Bronchial epithelial cell (primary cell): ENCODE measurements at places on chromosomes 2 and 18.

DNA sequence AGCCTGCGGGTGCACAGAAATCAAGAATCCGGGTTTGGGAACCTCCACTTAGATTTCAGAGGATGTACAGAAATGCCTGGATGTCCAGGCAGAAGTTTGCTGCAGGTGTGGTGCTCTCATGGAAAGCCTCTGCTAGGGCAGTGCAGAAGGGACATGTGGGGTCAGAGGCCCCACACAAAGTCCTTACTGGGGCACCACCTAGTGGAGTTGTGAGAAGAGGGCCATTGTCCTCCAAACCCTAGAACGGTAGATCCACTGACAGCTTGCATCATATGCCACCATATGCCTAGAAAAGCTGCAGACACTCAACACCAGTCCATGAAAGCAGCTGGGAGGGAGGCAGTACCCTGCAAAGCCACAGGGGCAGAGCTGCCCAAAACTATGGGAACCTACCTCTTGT is 833.0 kb downstream of the TMEM182 start:
- DNase-seq: no peak

- DNase-seq: peak; percentile 41
These were observed 74.2 kb downstream of the VIT start for GRCh38 chr2:36770542-36771287.

DNA sequence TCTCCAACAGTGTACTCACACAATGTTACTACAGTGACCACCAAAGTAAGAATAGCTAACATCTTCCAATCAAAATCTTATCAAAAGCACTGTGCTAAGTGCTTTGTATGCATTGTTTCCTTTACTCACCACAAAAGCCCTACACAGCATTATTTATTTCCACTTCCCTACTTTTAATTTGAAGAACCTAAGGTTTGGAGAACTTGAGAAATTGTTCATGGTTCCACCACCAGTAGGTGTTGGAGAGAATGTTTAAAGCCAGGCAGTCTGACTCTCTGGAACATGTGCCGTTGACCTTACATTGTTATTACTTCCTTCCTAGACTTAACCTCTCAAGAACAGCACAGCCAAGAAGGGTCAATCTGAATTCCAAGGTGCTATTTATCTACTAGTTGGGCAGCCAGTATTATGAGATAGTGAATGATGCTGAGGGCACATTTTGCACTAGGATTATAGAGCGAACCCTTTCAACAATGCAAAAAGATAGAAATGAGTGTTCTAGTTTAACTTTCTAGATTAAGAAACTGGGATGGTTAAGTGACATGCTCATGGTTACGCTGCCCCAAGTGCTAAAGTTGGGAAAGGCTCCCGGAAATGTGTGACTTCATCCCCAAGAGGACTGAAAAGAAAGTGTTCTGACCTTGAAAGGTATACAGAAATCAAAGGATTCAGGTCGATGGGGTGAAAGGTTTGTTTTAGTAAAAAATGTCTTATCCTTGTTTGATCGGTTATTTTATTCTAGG is 55.2 kb upstream of the FAM136A start:
- DNase-seq: no peak

- no peak for DNase-seq
These were observed 87.5 kb upstream of the ALKAL2 start for GRCh38 chr2:375270-375955.

DNA sequence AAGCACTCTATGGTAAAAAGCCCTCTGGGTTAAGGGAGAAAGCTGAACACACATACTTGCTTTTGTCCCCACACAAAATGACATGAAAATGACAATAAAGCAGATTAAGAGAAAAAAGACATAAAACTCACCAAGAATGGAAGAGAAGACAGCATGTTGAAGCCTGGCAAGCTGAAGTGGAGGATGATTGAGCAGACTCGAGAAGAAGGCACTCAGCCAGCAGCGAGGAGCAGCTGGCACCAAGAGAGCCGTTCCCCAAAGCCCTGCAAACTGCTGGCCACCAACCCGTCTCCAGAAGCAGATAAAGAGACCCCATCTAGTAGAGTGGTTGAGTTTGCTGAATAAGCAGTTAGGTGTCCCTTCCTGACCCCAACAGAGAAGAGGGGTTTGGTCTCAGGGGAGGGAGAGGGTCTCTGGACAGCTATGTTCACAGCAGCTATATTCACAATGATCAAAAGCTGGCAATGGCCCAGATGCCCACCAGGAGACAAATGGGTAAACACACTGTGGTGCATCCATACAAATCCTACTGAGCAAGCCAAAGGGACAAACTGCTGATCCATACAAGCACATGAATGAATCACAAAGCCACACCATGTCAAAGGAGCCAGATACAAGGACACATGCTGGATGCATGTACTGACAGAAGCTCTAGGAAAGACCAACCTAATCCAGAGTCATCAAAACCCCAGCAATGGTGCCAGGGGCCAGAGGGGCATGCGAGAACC is 36.9 kb downstream of the FAM168B start:
- no peak for DNase-seq

DNA sequence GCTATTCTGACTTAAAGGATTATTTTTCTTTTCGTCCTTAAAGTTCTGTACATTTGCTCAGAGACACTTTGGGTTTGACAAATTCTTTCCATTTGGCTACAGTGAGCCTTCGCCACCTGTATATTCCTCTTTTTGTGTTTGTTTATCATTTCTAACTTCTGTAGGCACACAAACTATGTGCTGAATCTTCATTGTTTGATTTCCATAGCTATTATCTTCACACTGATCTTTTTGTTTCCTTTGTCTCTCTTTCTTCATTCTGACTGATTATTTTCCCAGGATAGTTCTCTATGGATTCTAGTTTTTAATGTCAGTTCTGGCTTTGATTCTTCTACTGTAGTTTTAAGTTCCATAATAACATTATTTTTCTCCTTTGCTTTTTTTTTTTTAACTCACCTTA is 350.2 kb downstream of the ZNF521 start:
- no peak for DNase-seq

DNA sequence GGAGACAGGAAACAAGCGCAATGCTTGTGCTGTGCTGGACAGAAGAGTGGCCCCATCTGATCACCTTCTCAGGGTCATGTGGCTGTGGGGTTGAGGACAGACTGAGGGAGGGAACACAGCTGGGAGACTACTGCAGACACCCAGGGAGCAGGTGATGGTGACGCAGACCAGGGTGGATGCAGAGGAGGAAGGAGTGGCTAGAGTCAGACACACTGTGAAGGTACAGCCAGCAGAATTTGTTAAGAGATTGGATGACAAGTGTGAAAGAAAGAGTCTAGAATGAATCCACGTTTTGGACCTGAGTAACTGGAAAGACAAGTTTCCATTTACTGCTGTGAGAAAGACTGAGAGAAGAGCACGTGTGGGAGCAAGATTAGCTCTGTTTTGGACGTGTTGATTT is 15.9 kb upstream of the POMC start:
- DNase-seq: peak; percentile 84

DNA sequence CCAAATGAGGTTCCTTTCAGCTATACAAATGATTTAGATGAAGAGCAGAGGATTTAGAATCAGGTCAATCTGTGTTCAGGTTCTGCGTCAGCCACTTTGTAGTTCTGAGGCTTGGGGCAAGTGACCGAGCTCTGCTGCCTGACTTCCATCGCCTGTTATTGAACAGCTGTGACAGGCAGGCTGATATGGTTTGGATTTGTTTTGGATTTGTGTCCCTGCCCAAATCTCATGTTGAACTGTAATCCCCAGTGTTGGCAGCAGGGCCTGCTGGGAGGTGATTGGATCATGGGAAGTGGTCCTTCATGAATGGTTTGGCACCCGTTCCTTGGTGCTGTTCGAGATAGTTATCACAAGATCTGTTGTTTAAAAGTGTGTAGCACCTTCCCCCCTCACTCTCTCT is 18.6 kb downstream of the TYMS start:
- no peak for DNase-seq

GRCh38 chr2:216739035-216739434 is 43.7 kb upstream of the IGFBP5 start:
- DNase-seq: no peak

- DNase-seq: no peak
These were observed 16.8 kb upstream of the MBOAT2 start for GRCh38 chr2:9020267-9020666.

GRCh38 chr2:37080689-37081088 is 3.5 kb downstream of the HEATR5B start:
- DNase-seq: no peak

- no peak for DNase-seq
These were observed 25.1 kb downstream of the ADRA2B start for GRCh38 chr2:96091141-96091710.

DNA sequence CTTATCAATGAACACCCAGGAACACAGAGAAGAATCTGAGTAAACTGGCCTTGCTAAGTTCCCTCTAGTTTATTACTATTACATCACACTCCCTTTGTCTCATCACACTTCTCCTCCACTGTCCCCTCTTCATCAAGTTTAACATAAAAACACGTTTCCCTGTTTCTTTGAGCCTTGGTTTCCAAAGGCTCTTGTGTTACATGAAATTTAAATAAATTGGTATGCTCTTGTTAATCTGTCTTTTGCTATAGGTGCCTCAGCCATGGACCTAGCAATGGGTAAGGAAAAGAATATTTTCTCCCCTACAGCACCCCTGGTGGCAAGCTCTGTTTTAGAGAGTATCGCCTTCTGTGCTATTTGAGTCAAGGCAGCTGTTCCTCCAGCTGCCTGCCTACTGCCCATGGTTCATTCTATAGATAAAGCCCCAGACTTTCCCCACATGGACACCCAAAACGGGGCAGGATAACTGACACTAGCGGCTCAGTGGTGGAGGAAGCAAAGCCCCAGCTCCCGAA is 31.8 kb downstream of the TGIF1 start:
- DNase-seq: peak; percentile 45

DNA sequence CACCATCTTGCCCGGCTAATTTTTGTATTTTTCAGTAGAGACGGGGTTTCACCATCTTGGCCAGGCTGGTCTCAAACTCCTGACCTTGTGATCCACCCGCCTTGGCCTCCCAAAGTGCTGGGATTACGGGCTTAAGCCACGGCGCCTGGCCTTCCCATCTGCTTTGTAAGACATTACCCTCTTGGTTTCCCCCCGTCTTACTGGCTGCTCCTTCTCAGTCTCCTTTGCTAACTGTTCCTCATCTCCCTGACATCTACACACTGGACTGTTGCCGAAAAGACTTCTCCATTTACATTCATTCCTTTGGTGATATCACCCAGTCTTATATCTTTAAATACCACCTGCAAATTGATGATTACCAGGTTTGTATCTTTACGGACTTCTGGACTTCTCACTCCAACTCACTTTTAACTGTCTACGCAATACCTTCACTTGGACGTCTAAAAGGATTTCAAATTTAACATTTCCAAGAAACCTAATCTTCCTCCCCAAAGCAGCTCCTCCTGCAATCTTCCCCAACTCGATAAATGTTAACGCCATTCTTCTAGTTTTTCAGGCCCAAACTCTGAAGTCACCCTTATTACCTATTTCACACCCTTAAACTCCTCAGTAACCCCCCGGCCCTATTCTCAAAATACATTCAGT is 37.9 kb downstream of the YES1 start:
- no peak for DNase-seq

DNA sequence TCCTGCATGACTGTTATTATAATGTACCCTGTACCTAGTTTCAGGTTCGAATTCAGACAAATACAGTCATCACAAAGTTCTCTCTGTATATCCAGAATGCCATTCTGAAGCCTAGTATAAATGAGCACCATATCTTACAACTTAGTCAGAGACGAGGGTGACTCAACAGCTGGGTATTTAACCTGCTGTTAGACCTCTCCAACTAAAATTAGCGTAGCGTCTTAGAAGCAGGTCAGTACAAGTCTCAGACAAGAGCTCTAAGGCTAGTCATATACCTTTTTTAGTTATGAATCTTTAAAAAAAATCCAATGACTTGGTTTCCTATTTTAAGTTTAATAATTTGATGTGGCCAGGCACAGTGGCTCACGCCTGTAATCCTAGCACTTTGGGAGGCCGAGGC is 74.1 kb downstream of the CABYR start:
- DNase-seq: peak; percentile 100

GRCh38 chr18:31657823-31658669 is 26.3 kb downstream of the B4GALT6 start:
- DNase-seq: no peak

DNA sequence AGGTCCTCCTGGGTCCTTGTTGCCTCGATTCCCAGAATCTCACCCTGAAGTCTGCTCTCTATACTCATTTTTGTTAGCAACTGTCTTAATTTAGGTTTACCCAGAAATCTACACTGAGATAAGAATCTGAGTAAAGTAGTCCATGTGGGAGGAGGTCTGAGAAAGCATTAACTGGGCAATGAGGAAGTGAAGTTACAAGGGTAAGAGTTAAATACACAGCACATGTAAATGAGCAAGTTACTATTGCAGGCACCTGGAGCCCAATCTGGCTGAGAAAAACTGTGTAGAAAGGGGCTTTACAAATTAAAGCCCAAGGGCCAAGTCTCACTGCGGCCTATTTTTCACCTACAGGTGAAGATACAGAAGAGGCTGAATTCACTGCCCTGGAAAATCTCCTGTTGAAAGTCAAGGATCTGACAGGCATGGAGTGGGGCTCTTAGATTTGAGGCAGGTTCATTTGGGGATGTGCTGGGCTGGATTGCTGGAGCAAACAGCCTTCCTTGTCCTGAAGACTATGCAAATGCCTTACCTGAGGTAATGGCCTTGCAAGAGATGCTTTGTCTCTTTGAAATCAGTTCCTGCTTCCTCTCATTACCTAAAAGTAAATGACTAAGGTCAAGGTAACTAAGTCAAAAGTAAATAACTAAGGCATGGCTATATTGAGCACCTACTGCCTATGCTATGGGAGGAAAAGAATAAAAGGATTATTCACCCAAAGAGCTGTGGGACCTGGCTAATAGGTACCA is 84.4 kb upstream of the DYNAP start:
- DNase-seq: no peak

DNA sequence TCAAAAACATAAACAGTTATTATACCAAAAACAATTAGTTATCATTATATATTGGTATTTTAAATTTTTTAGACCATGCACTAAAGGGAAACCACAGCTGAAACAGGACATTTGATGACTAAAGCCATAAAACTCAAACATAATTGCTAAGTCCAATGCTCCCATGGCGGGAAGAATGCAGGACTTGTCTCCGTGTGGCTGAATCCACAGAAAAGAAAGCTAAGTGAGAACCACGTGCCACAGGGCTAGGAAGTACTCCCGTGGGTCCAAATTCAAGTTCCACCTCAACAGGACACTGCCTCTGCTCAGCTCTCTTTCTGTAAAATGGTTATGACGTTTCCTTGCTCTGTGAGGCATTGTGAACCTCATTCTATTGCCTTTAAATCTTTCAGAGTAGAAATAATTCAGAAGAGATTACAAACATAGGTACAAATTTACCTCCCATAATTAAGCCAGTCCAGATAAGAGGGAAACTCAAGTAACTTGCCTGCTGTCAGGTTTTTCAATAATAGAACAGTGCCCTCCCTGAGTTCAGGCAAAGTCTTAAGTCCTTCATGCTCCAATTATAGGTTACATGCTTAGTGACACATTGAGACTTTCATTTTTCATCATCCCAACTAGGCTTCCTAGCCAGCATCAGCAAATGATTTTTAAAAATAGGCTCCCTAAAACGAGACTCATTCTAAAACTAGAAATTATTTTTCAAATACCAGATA is 36.7 kb downstream of the FTCDNL1 start:
- DNase-seq: no peak
